CD4-positive, alpha-beta T cell (primary cell): ENCODE measurements at places on chromosomes 4 and X. TPM values are rescaled to one million over a fixed set of nuclear protein-coding genes. Genes with fewer than 3 reads are reported as not detected.
A peak's percentile ranks its signal among the peaks of the same experiment; 100 is the strongest.

DNA sequence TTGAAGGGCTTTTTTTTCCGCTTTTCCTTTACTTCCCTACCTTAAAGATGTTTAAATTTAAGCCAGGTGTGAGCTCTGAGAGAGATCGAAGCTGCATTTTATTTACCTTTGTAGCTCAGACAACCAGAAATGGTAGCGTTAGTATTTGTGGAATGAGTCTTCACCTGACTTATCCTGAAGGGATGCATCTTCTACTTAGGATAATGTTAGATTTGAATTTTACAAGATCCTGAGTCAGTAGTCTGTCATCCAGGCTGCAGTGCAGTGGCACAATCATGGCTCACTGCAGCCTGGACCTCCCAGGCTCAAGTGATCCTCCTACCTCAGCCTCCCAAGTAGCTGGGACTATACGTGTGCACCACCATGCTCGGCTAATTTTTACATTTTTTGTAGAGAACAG lies 26.2 kb downstream of the TMSB4X start:
- no peak overlapping the region for H3K4me3 ChIP-seq
- no peaks in the 10 kb centered on the region for H3K27me3 ChIP-seq
- peak overlapping the region; percentile 85 for H3K27ac ChIP-seq
- peaks cover 63% of the 10 kb centered on the region for H3K4me1 ChIP-seq
- DNase-seq = no peak

- no peak overlapping the region for H3K4me3 ChIP-seq
- H3K4me1 ChIP-seq = no peaks in the 10 kb centered on the region
- H3K27me3 ChIP-seq = no peaks in the 10 kb centered on the region
- DNase-seq = no peak
- no peaks in the 10 kb centered on the region for H3K36me3 ChIP-seq
- no peak overlapping the region for H3K27ac ChIP-seq
Measured at GRCh38 chr4:164357957-164358356, 396.0 kb upstream of the SMIM31 start.

Gene CLDN24
- total RNA-seq = not detected

Gene KCNIP4
- not detected for total RNA-seq

Gene CFAP47
- total RNA-seq = not detected

- no peak overlapping the region for H3K27ac ChIP-seq
- no peak overlapping the region for H3K4me3 ChIP-seq
- H3K36me3 ChIP-seq = peaks cover 22% of the 10 kb centered on the region
- H3K4me1 ChIP-seq = peaks cover 2% of the 10 kb centered on the region
- H3K27me3 ChIP-seq = no peaks in the 10 kb centered on the region
- no peak for DNase-seq
Measured at GRCh38 chr4:73234712-73235111, 23.9 kb downstream of the ANKRD17 start.

DNA sequence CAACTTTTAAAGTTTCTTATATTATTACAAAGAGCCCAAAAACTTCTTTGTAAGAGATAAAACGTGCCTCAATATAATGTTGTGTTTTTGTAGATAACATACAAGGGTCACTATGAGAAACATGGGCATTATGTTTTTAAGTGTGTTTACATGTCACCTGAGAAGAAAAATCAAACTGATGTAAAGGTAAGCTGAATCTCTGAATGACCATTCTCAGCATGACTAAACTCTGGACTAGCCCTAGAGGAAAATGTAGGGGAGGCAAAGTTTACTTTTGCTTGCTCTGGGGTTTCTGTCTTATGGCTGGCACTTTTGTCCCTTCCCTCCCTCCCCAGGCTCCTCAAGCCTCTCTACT lies 6.8 kb downstream of the MEPE start:
- H3K36me3 ChIP-seq = no peaks in the 10 kb centered on the region
- no peak overlapping the region for H3K4me3 ChIP-seq
- no peaks in the 10 kb centered on the region for H3K4me1 ChIP-seq
- DNase-seq = no peak

Gene PNMA3
- total RNA-seq = 2.5 TPM

- no peak overlapping the region for H3K27ac ChIP-seq
- H3K36me3 ChIP-seq = no peaks in the 10 kb centered on the region
- peak; percentile 10 for DNase-seq
- peaks cover 29% of the 10 kb centered on the region for H3K4me1 ChIP-seq
Measured at GRCh38 chr4:140099983-140100382, 54.0 kb downstream of the MAML3 start.

Gene STS
- 0.50 TPM for total RNA-seq

DNA sequence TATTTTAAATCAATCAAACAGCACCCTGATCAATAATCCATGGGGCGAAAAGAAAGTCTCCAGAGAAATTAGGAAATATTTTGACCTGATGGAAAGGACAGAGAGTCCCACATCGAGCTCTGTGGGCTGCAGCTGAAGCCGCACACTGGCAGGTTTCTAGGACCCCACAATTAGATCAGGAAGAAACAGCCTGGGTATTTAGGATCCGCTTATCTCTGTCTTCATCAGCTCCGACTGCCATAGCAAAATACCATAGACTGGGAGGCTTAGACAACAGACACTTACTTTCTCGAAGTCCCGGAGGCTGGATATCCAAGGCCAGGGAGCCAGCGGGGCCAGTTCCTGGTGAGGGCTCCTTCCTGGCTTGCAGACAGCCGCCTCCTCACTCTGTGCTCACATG lies 36.4 kb downstream of the CCNQ start:
- H3K27me3 ChIP-seq = no peaks in the 10 kb centered on the region
- no peak for DNase-seq
- H3K36me3 ChIP-seq = no peaks in the 10 kb centered on the region
- H3K27ac ChIP-seq = no peak overlapping the region
- H3K4me1 ChIP-seq = no peaks in the 10 kb centered on the region
- no peak overlapping the region for H3K4me3 ChIP-seq

Gene GAGE2A
- total RNA-seq = not detected

DNA sequence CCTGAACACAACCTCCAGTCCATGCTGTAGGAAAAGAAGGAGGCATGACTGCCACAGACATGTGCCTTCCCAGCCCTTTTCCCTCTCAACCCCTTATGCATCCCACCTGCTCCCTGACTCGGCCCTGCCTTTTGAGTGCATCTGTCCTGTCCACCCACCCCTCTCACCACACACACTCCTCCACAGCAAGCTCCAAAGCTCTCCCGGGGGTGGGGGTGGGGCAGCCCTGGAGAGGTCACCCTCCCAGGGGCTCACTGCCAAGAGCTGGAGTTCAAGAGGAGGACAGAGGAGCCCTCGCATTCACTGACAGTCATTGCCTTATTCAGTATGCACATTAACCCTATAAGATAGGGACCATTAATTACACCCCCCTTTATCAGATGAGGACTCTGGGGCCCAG lies 46.6 kb upstream of the MAMLD1 start:
- no peak overlapping the region for H3K27ac ChIP-seq
- H3K36me3 ChIP-seq = no peaks in the 10 kb centered on the region
- no peaks in the 10 kb centered on the region for H3K27me3 ChIP-seq
- DNase-seq = no peak
- H3K4me1 ChIP-seq = no peaks in the 10 kb centered on the region
